ENCODE measurements at places on chromosomes 1 and 21.
A peak's percentile ranks its signal among the peaks of the same experiment; 100 is the strongest.

DNA sequence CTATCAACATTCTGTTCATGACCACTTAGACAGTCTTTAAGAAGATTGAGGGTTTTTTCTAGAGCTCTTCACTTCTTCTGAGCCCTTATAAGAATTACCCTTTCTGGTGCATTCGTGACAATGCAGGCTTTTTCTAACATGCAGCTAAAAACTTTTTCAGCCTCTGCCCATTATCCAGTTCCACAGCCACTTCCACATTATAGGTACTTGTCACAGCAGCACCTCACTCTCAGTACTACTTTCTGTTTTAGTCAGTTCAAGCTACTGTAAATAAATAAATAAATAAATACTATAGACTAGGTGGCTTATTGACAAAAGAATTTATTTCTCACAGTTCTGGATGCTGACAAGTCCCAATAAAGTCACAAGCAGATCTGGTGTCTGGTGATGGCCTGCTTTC, 284.4 kb upstream of the PKN2 start:
- no peak for DNase-seq

DNA sequence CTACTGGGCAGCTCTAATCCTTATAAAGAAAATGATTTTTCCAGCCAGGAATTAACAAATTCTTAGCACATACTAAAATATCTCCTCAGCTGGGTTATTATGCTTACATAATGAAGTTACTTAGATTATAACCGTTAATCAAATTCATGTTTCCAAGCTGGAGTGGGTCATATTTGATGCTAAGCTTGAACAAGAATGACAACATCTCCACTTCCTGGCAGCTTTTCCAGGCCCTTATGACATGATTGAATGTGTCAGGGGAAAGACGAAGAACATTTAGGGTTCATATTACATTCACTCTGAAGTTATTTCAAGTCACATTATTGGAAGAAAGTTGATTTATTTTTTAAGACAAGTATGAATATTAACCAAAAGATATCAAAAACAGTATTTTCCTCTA, 333.7 kb downstream of the PCP4 start:
- no peak for DNase-seq

DNA sequence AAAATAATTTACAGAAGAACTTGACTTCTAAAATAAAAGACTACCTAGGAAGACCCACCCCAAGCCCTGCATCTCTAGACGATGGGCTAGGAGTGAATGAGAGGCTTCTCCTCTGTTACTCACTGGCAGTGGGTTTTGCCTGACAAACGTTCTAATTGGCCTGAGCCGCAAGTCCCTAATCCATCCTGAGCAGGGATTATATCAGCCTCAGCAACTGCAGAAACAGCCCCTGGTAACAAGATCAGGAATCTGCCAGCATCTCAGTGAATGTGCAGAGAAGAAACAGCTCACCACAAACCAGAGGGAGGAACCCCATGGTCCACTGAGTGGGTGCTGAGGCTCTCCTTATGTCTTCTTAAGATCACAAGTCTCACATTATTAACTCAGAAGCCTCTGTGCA, 240.6 kb downstream of the BRINP2 start:
- no peak for DNase-seq

- DNase-seq, result no peak
Measured at GRCh38 chr1:155253208-155253607, 2.1 kb downstream of the ENTREP3 start.

GRCh38 chr21:42155045-42155855, 63.7 kb upstream of the ABCG1 start:
- no peak for DNase-seq

- peak; percentile 8 for DNase-seq
Measured at GRCh38 chr1:12276225-12276624, 46.4 kb downstream of the VPS13D start.
